Foreskin fibroblast (primary cell): ENCODE measurements at places on chromosomes 11 and 22.

- DNase-seq: no peak
Observed at GRCh38 chr22:36351921-36352802, 35.6 kb downstream of the MYH9 start.

DNA sequence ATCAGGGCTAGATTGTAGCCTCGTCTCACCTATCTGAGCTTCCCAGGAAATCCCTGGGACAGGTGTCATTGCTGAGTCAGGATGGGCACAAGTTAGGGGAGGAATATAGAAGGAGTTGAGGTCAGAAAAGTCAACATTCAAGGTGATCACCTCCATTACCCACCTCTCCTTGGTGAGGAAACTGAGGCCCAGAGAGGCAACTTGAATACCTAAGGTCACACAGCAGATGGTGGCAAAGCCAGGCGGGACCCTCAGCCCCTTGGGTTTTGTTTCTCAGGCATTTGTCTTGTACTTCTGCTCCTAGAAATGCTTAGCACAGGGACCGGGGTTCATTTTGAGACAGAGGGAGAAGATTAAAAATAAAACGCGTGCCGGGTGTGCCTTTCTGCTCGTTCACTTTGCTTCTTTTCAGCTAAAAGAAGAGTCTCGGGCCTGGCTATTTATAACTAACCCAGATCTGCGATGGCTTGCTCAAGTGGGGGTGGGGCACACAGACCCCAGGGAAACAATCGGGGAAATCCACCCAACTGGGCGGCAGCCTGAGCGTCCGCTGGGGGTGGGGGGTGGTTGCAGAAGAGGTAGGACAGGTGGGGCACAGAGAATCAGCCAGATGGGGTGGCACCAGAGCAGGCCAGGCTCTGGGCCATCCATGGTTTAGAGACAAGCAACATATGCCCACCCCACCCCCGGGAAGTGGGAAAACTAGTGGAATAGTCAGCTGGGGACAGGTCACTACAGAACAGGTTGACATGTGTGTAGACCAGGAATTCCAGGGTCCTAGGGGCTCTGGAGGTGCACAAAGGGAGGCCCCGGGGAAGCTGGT is 3.9 kb upstream of the GNAZ start:
- DNase-seq: no peak

DNA sequence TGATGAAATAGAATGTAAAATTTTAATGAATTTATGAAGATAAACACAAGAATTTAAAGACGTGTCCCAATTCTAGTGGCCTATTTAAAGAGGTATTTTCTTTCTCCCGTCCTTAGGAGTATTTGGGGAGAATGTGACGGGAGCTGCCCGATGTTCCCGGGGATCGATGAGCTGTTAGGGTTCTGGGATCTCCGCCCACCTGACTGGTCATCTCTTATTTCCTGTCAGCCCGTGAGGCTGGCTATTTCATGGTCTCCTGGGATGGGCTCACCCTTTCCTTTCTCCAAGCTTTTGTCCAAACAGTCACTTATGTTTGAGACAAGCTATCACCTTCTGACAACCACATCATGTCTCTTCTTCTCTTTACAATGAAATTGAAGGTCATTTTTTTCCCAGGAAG is 16.9 kb upstream of the CLMP start:
- peak; percentile 48 for DNase-seq

DNA sequence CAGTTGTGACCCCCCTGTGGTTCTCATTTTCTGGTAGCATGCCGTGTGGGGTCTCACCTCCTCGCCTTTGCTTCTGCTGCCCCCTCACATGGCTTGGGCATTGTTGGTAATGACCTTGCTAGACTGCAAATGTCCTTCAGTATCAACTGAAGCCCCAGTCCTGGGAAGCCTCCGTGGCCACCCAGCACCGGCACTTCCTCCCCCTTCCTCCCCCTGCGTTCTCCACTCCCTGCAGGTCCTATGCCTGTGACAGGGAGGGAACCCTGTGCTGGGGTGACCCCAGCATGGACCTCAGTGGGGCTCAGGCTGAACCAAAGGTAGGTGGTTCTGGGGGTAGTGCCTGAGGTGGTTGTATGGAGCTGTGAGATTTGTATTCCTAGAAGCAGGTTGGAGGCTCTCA is 5.9 kb downstream of the ST3GAL4 start:
- DNase-seq: no peak
